Activated naive CD8-positive, alpha-beta T cell treated with anti-CD3 and anti-CD28 coated beads, Interleukin-2, amount 50 U/mL, for 24 hours (primary cell): ENCODE measurements at places on chromosomes 3 and 15.

GRCh38 chr3:50218448-50218847 is 13.4 kb downstream of the SLC38A3 start:
- no peaks in the 10 kb centered on the region for H3K4me1 ChIP-seq
- H3K36me3 ChIP-seq, result no peaks in the 10 kb centered on the region
- no peak overlapping the region for H3K4me3 ChIP-seq
- no peak for DNase-seq

DNA sequence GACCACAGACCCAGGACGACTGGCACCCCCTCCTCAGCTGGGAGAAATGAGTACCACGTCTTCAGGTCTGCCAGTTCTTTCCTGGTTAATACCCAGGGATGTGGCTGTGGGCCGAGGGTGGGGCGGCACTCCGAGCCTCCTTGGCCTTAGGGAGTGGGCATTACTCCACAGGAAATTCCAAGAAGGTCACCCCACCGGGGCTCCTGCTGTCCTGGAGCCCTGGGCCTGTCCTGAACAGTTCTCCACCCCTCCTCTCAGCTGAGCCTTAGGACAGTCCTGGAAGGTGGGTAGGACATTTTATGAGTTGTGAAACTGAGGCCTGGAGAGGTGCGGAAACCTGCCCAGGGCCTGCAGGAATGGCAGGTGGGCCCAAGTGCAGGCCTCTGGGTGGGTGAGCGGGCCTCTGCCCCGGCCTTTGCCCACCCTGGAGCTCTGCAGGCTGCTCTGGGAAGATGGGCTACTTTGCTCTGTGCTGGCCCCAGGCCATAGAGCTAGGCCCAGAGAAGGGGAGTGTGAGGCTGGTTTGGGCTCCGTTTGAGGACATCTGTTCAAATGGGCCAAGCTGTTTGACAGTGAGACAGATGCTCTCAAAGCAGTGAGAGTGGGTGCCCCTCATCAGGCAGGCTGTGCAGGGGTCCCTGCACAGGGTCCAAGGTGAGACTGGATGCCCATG is 103.1 kb downstream of the TMEM266 start:
- no peaks in the 10 kb centered on the region for H3K36me3 ChIP-seq
- no peaks in the 10 kb centered on the region for H3K4me1 ChIP-seq
- H3K4me3 ChIP-seq, result no peak overlapping the region
- DNase-seq, result no peak

DNA sequence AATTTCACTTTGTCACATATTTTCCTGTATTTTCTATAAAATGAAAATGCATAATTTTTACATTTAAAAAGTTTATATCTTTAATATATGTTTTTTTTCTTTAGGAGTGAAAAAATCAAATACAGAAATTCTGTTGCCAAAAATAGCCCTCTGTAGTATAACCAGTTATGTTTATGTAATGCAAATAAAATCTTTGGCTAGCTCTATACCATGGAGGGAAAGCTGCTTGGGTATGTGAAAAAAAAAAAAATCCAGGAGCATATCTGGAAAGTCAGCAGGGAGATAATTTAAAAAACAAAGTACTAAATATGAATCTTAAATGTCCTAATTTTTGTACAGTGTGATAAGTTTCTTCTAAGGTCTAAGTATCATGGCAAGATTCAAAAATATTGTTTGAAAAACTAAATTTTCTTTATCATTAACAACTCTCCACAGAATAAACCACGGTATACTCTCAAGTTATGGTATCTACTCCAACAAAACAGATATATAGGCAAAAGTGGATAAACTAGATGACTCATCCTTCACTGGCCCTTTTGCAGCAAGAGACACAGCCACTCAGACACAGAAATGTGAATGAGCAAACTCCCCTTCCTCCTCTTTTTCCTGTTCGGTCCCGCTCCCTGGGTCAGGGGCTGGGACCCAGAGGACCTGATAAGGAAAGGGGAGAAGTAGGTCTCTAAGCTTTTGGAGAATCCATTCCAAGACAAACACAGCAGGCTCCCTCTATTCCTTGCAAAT is 66.6 kb downstream of the PDZRN3 start:
- no peak overlapping the region for H3K27ac ChIP-seq
- H3K4me1 ChIP-seq, result no peaks in the 10 kb centered on the region
- no peak for DNase-seq

- no peaks in the 10 kb centered on the region for H3K27me3 ChIP-seq
- H3K36me3 ChIP-seq, result peaks cover 12% of the 10 kb centered on the region
- peaks cover 67% of the 10 kb centered on the region for H3K4me1 ChIP-seq
- no peak overlapping the region for H3K4me3 ChIP-seq
- DNase-seq, result no peak
- peak overlapping the region; percentile 37 for H3K27ac ChIP-seq
These were observed 95.0 kb downstream of the FNDC3B start for GRCh38 chr3:172134352-172134751.

GRCh38 chr3:45566196-45566595 is 28.4 kb upstream of the LIMD1 start:
- no peak overlapping the region for H3K27ac ChIP-seq
- H3K36me3 ChIP-seq, result no peaks in the 10 kb centered on the region
- DNase-seq, result no peak
- no peak overlapping the region for H3K4me3 ChIP-seq

DNA sequence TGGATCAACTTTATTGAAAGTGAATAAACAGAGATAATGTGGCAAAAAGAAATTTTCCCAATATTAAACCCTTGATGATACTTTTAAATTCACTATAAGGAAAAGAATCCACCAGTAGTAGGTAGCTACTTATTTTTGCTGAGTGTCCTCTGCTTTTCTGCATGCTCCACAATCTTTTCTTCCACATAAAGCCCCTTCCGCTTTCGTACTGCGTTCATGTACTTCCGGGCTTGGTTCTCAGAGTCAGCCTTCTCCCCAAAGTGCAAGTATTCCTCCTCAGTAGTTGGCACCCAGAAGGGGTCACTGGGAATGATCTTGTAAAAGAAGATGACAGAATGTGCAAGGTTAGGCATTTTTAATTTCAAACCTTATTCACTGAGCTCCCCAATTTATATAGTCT is 84.4 kb upstream of the MEX3B start:
- DNase-seq, result no peak
- H3K27me3 ChIP-seq, result no peaks in the 10 kb centered on the region
- H3K27ac ChIP-seq, result no peak overlapping the region
- H3K36me3 ChIP-seq, result peaks cover 15% of the 10 kb centered on the region
- no peak overlapping the region for H3K4me3 ChIP-seq

- H3K27ac ChIP-seq, result no peak overlapping the region
- H3K36me3 ChIP-seq, result no peaks in the 10 kb centered on the region
- H3K27me3 ChIP-seq, result peaks cover 12% of the 10 kb centered on the region
- no peak for DNase-seq
These were observed 48.1 kb downstream of the HCN4 start for GRCh38 chr15:73320619-73321180.

DNA sequence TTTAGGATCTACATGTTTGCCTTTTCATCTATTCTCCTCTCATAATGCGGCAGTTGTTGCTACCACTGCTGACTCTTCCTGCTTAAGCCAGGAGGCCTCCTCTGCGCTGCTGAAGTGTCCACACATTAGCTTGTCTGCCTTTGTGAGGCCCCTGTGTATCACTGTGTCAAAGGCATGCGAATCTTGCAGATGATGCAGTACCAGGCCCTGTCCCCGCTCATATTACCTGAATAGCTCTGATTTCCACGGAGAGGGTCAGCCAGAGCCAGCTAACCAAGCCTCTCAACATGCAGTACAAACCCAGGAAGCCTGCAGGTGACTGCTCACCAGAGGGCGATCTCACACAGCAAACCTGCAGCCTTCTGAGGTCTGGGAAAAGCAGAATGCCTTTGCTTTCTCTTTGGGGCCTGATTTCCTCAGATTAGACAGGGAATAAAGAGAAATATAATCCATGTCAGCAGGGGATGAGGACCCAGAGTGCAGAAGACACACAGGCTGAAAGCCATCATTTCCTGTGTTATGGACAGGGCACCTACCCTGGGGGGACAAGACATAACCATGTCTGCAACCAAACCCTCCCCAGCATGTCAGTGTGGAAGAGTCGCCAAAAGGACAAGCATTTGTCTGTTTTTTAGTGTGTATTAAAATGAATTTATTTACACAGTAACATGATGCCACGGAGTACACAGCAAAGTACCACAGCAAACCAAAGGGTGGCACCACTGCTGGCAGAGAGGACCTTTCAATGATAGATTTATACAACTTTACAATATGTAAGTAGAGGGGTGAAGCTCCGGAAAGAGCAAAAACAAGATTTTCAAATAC is 36.8 kb upstream of the TSPAN3 start:
- no peaks in the 10 kb centered on the region for H3K36me3 ChIP-seq
- no peaks in the 10 kb centered on the region for H3K27me3 ChIP-seq
- no peaks in the 10 kb centered on the region for H3K4me1 ChIP-seq
- H3K27ac ChIP-seq, result no peak overlapping the region

- H3K27ac ChIP-seq, result no peak overlapping the region
- no peak overlapping the region for H3K4me3 ChIP-seq
- peaks cover 3% of the 10 kb centered on the region for H3K27me3 ChIP-seq
- H3K36me3 ChIP-seq, result no peaks in the 10 kb centered on the region
- no peaks in the 10 kb centered on the region for H3K4me1 ChIP-seq
These were observed 223.3 kb upstream of the ARHGEF26 start for GRCh38 chr3:153897842-153898241.

DNA sequence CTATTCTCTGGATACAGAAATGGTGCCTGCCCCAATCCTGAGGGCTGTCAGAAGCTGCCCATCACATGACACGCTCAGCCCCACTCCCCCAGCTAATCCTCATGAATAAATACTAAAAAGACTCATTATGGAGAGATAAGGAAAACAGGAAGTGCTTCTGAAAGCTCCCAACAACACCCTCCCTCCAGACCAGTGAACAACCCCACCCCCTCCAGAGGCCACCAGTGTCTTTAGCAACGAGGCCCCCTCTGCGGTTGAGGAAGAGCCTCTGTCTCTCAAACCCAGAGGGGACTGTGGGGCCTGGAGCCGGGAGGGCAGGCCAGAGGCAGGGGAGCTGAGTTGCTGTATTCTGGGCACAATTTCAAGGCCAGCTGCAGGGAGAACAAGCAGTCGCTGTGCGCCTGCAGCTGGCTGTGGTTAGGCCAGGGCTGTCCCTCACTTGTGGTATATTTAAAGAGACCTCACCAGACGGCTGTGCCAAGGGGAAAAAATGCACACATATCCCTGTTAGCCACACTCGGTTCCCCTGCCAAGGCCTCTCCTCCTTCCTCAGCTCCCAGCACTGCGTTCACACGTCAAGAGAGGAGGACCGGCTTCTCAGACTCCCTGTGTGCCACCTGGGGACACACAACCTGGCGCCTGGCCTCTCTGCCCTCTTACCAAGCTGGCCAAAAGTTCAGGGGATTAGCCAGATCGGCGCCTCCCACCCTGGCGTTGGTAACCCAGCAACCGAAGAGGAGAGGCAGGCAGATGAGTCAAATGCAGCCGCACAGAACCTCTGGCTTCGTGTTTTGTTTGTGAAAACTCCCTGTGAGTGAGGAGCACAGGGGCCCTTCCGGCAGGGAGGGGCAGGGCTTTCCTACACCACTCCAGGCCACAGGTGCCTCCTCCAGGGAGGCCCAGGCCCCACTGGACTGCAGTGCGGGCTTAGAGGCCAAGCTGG is 101.2 kb upstream of the ETV5 start:
- H3K36me3 ChIP-seq, result no peaks in the 10 kb centered on the region
- H3K27me3 ChIP-seq, result peaks cover 6% of the 10 kb centered on the region
- no peak overlapping the region for H3K4me3 ChIP-seq
- no peak for DNase-seq

GRCh38 chr3:55185380-55185779 is 257.5 kb upstream of the LRTM1 start:
- H3K4me3 ChIP-seq, result no peak overlapping the region
- H3K4me1 ChIP-seq, result no peaks in the 10 kb centered on the region
- DNase-seq, result no peak
- H3K36me3 ChIP-seq, result no peaks in the 10 kb centered on the region
- no peaks in the 10 kb centered on the region for H3K27me3 ChIP-seq

GRCh38 chr3:63245726-63246241 is 32.3 kb upstream of the SYNPR start:
- no peaks in the 10 kb centered on the region for H3K4me1 ChIP-seq
- DNase-seq, result no peak
- no peaks in the 10 kb centered on the region for H3K36me3 ChIP-seq
- H3K4me3 ChIP-seq, result no peak overlapping the region

DNA sequence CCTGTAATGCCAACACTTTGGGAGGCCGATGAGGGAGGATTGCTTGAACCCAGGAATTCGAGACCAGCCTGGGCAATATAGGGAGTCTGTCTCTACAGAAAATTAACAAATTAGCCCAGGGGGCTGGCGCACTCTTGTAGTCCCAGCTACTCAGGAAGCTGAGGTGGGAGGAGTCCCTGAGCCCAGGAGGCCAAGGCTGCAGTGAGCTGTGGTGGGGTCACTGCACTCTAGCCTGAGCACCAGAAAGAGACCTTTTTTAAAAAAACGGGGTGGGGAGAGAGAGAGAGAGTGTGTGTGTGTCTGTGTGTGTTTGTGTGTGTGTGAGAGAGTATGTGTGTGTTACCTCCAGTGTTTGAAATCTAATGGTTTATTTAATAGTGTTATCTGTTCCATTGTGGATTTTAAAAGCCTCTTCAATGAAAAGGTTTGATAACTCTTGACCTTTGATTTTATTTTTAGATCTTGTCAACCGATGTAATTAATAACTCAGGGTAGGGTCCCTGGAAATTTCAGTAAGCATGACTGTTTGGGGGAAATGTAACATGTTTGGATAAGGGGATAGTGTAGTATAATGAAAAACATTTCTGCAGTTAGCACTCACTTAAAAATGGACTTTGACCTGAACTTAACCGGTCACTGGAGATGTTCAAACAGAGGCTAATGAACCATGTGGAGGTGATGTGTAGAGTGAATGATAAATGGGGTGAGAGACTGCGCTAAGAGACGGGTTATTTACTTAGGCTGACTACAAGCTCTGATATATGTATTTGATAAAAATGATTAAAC is 29.7 kb downstream of the LRCH3 start:
- DNase-seq, result no peak
- H3K4me1 ChIP-seq, result peaks cover 4% of the 10 kb centered on the region
- H3K36me3 ChIP-seq, result peaks cover 14% of the 10 kb centered on the region

GRCh38 chr3:127760361-127760760 is 62.0 kb downstream of the MGLL start:
- no peaks in the 10 kb centered on the region for H3K36me3 ChIP-seq
- no peak overlapping the region for H3K27ac ChIP-seq
- no peak for DNase-seq

DNA sequence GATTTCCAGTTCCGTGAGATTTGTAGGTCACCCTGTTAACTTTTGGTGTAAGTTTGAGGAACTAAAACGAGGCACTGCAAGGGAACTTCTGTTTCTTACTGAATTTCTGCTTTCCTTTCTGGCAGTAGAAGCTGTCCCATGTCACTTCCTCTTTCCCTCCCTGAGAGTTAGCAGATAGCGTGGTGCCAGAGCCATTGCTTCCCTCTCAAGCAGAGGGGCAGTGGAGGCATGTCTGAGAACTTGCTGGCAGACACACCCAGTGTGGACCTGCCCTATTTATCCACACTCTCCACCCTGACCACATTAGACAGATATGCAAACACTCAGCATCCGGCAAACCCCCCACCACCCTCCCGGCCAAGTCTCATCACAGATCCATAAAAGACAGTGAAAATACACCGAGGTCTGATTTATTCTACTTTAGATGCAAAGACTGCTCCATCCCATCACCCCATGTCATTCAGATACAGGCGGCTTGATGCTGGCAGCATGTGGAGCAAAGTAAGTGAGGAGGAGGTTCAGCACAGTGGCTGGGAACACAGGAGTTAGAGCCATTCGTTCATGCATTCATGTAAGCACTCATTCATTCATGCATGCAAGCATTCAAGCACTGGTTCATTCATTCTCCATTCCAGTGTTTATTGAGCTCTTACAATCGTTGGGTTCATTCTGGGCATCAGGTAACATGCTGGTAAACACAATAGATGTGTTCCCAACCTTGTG is 324.7 kb downstream of the SHQ1 start:
- DNase-seq, result peak; percentile 13
- no peak overlapping the region for H3K4me3 ChIP-seq
- H3K4me1 ChIP-seq, result peaks cover 46% of the 10 kb centered on the region
- H3K36me3 ChIP-seq, result no peaks in the 10 kb centered on the region
